Amygdala (tissue), 56 donors: ENCODE measurements at places on chromosomes 16 and 17.

DNA sequence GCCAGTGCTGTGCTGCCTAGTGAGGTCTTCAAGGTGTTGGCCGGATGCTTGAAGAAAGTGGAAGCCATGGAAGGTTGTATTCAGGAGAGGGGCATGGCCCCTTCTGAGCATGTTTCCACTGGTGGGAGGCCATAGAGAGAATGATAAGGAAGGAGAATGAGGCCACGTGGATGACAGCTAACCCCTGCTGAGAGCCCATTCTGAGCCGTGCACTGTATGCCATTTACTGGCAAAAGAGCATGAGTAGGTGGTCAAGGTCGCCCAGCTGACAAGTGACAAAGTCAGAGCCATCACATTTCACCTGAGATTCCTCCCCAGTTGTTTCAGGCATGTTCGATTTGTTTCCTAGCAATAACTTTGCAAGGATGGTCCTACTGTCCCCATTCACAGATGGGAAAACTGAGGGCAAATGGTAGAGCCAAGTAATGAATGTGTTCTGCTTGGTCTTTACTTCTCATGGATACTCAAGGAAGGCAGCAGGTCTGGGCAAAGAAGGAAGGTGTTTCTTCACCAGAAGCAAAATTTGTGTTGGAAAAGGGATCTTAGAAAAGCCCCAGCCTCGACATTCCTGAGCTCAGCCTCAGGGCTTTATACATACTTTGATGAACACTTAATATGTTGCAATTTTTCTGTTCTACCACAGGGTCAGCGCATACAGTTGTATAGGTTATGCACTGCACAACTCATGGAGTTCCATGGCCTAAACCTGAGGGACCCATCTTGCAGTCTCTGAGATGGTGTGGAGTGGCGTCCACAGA, 10.5 kb upstream of the NKD1 start:
- DNase-seq = no peak

DNA sequence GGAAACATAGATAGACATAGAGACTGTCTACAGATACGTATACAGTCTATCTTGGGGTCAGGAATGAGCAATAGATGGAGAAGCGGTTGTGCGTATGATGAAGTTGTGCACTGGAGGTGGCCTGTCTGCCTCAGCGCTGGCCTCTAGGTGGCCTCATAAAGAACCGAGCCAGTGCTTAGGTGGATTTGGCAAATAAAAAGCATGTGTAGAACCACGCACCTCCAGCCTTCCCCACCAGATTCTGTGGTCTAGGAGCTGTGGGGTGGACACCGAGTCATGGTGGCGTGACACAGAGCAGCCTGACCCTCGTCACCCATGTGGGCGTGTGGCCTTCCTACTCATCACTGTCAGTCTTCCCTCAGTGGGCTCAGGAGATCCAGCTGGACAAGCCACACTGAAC, 34.0 kb downstream of the PGS1 start:
- no peak for DNase-seq

GRCh38 chr17:56009795-56010651, 143.3 kb upstream of the ANKFN1 start:
- no peak for DNase-seq

DNA sequence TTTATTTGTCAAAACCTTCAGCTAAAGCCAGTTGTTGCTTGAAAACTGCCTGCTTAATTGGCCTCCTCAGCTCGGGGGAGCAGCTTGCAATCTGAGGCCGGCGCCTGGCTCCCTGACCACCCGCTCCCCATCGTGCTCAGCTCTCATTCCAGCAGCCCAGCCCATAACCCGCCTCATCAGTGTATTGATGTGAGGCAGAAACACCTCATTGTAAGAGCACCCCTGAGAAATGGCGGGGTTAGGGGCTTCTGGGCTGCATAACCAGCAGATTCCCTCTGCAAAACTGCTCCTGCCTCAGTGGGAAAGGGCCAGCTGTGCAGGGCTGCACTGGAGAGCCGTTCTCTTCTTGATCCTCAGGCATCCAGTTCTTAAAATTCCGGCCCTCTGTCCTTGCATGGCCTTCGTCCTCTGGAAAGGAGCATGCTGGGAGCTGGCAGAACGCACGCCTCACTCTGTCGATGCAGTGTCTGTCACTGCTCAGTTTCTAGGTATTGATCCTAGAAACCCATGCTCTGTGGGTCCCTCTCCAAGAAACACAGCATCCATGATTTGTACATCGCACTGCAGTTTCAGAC, 113.8 kb upstream of the CHMP6 start:
- no peak for DNase-seq

- no peak for DNase-seq
Observed at GRCh38 chr17:70675070-70675590, 505.8 kb downstream of the KCNJ2 start.

GRCh38 chr16:19396555-19397011, 21.1 kb upstream of the TMC5 start:
- no peak for DNase-seq

DNA sequence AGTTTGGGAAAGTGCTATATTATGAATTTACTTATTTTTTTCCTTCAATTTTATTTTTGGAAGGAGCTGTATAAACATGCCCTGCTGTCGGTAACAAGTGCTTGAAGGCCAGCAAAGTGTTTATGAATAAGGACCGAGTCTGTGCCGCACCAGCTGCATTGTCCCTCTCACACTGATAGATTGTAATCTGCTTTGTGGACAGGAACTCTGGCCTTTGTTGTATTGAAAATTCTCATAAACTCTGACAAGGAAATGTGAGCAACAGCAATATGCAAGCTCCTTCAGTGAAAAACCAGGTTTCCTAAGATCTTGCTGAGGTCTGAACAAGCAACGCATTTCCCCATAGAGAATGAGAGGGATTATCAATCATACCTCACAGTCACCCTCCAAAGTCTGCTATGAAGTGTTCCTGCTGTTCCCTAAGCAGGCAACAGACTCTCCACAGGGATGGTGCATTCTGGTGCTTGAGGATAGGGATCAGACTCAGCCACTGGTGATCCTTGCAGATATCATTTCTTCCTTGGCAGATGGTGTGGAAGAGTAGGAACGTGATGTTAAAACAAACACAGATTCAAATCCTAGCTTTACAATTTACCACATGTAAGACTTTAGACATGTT, 109.6 kb downstream of the KCNJ2 start:
- no peak for DNase-seq

DNA sequence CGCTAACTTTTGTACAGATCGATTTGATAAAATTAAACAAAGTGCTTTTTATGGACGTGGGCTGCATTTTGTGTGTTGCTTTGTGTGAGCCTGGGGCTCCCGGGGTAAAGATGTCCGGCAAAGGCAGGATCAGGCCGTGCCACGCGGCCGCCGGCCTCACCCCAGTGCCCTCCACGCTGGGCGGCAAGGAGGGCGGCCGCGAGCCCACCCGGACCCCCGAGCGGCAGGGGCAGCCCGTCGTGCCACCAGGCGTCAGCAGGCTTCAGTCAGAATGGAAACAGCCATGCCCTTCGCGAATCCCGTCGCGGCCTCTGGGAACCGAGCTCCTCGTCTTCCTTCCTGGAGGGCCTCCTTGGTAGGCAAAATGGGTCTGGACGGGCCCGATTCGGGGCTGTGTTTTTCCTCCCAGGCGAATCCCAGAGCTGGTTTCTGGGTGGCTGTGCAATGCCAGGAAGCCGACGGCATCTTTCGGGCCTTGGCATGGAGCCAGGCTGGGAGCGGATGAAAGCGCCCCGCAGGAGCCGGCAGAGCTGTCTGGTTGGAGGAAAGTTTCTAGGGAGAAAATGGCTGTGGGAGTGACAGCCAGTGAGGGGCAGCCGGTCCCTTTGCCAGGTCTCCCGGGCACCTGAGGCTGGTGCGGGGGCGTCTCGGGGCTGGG, 5.5 kb downstream of the SOX8 start:
- DNase-seq = peak; percentile 46

GRCh38 chr16:89200124-89200849, at the start of gene SLC22A31:
SLC22A31 (minus strand) TSS chr16:89200537; CDS start chr16:89200501, 36 bp downstream.
- no peak for DNase-seq

- DNase-seq = no peak
Observed at GRCh38 chr17:65978871-65979270, 213.1 kb downstream of the CEP112 start.

GRCh38 chr16:66081775-66082366, 284.6 kb upstream of the CDH5 start:
- no peak for DNase-seq

DNA sequence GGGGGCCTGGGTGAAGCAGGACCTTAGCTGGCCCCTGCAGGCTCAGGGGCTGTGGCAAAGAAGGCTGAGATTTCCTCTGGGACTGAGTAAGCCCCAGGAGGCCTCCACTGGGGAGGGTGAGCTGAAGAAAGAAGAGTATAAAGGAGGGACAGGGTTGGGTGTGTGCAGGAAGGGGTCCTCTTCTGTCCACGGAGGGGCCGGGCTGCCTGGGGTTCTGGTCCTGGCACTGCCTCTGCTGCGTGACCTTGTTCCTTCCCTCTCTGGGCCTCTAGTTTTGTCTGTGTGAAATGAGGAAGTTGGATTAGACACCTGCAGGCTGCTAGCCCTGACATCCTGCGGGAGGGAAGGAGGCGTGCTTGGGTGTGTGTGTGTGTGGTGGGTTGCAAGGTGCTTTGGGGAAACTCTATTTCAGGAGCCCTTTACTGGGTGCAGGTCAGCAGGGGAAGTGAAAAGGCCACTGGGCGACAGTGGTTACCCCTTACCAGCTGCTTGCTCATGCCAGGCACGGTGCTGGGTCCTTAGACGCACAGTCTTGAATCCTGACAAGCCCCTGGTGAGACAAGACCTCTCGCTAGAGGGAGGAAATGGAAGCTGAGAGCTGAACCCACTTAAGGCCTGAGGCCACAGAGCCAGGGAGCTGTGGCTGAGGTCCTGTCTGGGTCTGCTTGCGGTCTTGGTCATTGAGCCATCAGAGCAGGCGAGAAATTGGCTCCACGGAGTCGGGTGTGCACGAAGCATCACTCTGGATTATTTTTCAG, 60.7 kb downstream of the OR1D5 start:
- DNase-seq = no peak

- DNase-seq = no peak
Observed at GRCh38 chr16:82630688-82631087, 3.9 kb downstream of the CDH13 start.

GRCh38 chr16:69848637-69849545, 86.8 kb downstream of the WWP2 start:
- DNase-seq = peak; percentile 47

GRCh38 chr16:55501549-55502322, 7.1 kb upstream of the LPCAT2 start:
- no peak for DNase-seq

GRCh38 chr17:28648698-28649097, 3.7 kb upstream of the BLTP2 start:
- DNase-seq = no peak

- no peak for DNase-seq
Observed at GRCh38 chr17:42566215-42566882, 551 bp upstream of the MLX start.

DNA sequence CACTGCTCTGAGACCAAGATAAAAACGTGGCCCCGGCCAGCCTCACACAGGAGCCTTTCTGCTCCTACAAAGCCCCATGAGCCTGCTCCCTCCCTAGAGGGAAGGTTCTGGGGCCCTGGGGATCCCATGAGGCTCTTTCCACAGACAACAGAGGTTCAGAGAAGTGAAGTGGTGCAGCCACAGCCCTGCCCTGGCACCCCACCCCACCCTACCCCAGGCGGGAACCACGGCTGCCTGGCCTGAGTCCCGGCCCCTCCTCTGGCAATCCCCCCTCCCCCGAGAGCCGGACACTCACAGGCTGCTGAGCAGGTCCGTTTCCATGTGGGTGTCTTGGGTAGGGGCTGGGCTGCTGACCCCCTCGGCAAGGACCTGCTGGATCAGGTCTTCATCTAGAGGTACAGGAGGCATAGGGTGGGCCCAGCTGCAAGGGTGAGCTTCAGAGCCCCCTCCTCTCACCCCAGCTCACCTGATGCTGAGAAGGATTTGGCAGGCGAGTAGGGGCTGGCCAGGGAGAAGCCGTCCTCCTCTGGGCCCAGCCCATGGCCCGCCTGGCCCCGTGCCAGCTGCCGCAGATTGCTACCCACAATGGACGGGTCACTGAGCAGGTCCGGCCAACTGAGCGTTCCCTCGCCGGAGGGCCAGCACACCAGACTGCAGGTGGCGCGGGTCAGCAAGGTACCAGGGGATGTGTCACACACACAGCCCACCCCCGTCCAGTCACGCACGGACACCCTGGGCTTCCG, 38.7 kb downstream of the PKD1 start:
- no peak for DNase-seq
